Ammon's horn (tissue), 1 donor: ENCODE measurements at places on chromosomes 4 and X.

DNA sequence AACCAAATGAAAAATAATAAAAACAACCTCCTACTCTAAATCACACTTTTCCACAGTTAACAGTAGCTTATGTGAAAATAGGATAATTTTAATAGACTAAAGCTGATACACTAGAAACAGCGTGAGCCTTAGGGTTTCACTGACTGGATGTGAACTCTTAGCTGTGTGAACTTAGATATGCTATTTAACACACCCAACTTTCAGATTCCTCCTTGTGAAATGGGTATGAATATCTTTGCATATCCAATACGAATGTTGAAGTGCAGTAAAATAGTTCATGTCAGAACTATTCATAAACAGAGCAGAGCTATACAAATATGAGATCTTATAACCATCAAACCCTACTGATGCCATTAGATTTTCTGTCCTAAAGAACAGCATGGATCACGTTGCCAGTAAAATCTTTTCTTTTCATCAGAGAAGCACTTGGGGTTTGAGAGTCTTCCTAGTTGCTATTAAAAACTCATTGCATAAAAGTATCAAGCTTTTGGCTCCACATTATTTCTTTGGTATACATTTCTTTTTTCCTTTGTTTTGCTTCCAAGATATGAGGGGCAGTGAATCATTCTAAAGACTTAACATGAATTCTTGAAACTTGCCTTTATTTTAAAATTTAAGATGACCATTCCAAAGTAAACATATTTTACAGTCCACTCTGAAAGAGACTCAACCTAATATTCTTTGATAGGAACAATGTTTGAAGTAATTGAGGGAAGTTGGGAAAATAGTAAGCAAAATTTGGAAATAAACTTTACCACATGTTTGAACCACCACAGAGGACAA lies 102.4 kb downstream of the CPE start:
- no peak for DNase-seq

- DNase-seq, result no peak
Observed at GRCh38 chr4:79366422-79366821, 40.6 kb upstream of the NAA11 start.

GRCh38 chr4:39181905-39182638 lies at the start of gene WDR19:
Gene WDR19 (plus strand): TSS chr4:39182529. CDS start chr4:39182558, 29 bp downstream.
- DNase-seq, result peak; percentile 100

GRCh38 chrX:148185631-148186030 lies 204.5 kb downstream of the FMR1NB start:
- DNase-seq, result no peak

GRCh38 chr4:41079881-41080560 lies 134.3 kb downstream of the APBB2 start:
- DNase-seq, result peak; percentile 58

- no peak for DNase-seq
Observed at GRCh38 chrX:8847360-8847759, 46.2 kb upstream of the FAM9A start.

DNA sequence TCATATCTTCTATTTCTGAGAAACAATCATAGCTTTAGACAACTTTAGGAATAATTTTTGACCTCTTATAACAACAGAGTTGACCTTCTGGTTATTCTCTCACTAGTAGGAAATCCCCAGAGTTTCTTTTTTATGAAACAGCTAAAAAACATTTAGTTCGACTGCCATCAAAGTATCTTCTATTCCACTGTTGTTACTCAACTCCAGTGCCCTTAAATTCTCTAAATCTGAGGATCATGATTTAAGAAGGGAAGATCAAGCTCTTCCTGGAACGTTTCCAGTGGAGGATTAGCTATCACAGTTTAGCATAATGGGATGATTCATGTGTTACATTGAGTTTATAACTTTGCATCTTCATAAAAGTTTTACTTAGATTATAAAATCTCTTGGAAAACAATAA lies 134.9 kb upstream of the VEGFC start:
- DNase-seq, result no peak

DNA sequence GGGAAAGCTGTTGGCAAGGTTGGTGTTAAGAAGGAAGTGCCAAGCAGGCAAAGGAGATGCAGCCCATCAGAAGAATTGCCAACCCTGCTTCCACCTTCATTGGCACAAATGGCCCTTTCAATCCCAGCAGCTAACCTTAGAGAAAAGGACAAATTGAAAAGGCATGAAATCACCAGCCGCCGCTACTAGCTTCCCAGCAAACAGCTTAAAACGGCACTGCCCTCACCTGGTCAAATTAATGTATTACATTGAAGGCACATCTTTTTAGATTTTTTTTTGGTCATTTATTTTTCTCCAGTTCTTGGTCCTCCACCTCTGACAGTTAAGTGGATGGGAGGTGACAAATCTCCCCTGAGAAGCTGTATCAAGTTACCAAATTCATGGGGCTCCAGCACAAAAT lies 51.0 kb upstream of the NHSL2 start:
- DNase-seq, result peak; percentile 51

GRCh38 chr4:55729351-55730279 lies 90.0 kb upstream of the EXOC1L start:
- DNase-seq, result no peak

- no peak for DNase-seq
Observed at GRCh38 chr4:3338321-3338838, 45.6 kb downstream of the RGS12 start.

DNA sequence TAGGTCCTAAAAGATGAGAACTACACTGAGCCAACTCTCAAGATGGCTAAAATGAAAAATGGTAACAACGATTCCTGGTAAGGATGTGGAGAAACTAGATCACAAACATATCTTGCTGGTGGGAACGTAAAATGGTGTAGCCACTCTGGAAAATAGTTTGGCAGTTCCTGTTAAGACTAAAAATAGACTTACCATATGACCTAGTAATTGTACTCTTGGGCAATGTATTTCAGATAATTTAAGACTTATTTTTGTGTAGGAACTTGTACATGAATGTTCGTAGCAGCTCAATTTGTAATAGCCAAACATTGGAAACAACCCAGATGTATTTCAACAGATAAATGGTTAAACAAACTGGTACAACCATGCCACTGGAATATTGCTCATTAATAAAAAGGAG lies 106.2 kb downstream of the HDAC8 start:
- no peak for DNase-seq

- no peak for DNase-seq
Observed at GRCh38 chrX:9393571-9393970, 71.3 kb upstream of the TBL1X start.

DNA sequence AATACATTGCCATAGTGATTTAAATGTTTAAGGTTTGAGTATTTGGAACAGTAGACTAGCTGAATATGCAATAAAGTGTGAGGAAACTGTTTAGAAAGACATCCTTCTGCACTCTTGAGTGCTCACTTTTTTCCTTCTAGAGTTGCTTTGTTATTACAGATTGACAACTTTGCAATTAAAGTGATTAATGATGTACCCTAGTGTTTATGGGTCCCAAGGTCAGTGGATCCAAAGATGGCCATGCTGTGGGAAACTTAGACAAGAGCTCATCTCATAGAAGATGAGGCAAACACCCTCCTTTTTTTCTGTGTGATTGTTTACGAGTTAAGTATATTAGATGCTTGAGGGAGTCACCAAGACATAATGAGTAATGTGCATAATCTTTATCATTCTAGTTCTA lies 118.8 kb downstream of the PDLIM5 start:
- no peak for DNase-seq

DNA sequence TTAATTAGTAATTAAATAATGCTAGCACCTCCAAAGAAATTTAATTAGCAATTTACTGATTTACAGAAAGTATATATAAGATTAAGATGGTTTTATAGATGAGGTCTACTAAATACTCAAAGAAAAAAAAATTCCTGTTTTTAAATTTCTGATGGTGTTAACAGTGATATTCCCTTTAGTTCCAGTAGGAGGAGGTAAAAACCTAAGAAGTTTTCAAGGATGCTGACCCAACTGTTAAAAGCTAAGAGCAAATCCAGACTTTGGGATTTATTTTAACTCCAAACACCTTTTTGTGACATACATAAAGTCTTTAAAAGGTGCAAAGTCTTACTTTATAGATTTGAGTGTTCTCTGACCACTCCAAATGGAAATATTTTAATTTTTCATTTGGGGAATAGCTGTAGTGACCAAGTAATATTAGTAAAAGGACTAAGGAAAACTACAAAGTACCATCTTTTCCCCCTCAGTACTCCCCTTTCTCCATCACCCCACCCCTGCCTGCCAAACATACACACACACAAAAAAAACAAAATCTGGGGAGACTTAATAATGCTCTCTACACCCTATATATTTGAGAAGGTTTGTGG lies 34.2 kb upstream of the CSN1S1 start:
- DNase-seq, result no peak

DNA sequence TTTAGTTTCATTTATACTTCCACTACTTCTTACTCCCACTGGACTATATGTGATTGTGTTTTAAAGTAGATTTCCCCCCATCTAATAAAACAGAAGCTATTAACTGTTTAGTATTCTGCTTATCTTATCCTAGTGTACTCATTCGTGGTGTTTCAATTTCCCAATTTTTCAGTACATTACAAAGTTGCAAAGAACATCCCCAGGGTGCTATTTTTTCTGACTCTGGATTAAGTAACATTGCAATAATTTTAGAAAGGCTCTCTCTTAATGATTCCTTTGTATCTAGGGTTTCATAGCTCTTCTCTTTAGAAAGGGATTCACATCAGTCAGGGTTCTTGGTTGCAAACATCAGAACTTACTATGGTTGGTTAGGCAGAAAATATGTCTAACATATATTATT lies 317.9 kb upstream of the DIPK2B start:
- DNase-seq, result no peak

DNA sequence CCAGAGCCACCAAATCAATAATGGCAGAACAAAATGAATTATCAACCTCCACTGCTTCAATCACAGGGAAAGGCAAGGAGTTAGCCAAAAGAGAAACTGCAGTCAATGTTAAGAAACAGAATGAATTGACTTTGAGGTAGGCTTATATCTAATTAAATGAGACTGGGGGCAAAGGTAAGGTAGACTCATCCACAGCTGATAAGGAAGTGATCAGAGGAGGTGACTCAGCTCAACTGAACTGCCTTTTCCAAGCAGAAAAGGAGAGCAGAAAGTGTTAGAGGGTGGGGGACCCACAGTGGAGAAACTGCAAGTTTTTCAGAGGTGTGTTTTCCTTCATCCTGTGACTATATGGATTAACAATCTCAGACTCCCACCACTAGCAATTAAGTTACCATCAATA lies 345.8 kb upstream of the PPARGC1A start:
- DNase-seq, result no peak

DNA sequence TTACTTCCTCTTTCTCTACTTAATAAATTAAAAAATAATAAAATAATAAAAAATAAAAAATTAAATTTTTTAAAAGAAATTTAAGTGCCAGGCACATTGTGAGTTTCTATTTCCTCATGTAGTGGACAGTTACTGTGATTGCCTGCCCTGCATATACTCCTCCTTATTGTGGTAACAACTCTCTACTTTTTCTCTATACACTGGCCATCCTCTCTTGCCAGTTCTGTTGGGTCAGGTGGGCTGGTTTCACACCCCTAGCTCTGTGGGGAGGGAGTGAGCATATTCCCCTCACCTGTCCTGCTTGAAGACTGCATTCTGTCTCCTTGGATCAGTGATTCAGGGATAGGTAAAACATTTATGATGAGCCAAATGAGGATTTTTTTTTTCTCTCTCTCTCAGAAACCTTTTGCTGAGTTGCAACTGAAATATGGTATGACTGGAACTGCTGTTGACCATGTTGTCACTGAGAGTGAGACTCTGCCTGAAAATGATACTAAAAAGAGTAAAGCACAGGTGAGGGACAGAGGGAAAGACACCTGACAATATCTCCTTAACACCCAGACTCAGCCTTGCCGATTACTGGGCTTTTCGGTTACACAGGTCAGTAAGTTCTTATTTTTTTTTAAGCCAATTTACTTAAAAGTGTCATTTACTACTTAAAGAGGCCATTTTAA lies 37.2 kb downstream of the CXXC4 start:
- DNase-seq, result no peak

- DNase-seq, result peak; percentile 18
Observed at GRCh38 chrX:110665223-110666002, 130.2 kb downstream of the CHRDL1 start.

GRCh38 chr4:10124167-10124930 lies 7.8 kb upstream of the WDR1 start:
- DNase-seq, result no peak

DNA sequence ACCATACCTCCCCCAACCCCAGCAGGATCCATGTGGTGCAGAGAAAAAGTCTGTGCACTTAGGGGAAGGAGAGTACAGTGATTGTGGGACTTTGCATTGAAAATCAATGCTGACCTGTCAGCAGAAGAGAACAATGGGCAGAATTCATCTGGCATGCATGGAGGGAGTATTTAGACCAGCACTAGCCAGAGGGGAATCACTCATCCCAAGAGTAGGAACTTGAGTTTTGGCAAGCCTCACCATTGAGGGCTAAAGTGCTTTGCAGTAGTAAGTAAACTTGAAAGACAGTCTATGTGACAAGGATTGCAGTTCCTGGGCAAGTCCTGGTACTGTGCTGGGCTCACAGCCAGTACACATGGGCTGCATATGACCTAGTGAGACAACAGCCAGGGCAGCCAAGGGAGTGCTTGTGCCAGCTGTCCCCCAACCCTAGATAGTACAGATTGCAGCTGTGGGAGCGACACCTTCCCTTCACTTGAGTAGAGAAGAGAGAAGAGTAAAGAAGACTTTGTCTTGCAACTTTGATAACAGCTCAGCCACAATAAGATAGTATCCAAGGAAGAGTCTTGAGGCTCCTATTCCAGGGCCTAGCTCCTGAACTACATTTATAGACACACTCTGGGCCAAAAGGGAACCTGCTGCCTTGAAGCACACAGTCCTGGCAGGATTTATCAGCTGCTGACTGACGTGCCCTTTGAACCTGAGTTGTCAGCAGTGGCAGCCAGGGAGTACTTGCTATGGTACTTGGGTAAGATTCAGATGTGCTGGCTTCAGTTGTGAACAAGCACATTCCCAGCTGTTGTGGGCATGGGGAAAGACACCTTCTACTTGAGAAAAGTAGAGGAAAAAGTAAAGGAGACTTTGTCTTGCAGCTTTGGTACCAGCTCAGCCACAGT lies 48.7 kb downstream of the HDX start:
- no peak for DNase-seq

GRCh38 chr4:1347410-1347864 lies 429 bp downstream of the UVSSA start:
- DNase-seq, result peak; percentile 41

GRCh38 chr4:140242357-140243277 lies 88.6 kb upstream of the MAML3 start:
- peak; percentile 43 for DNase-seq

GRCh38 chr4:8590546-8590880 lies 2.1 kb upstream of the CPZ start:
- DNase-seq, result no peak
